PC-3 (cell line): ENCODE measurements at places on chromosomes 1 and 21. TPM values are rescaled to one million over a fixed set of nuclear protein-coding genes. Genes with fewer than 3 reads are reported as not detected.

FCGR2B gene
- total RNA-seq = not detected in 2 replicates

TMEM59 gene
- 71.5 and 133 TPM in 2 replicates for total RNA-seq

CFHR4 gene
- not detected in 2 replicates for total RNA-seq

SH3BP5L gene
- total RNA-seq = 63.5 and 70.6 TPM in 2 replicates

FCGR1A gene
- not detected in 2 replicates for total RNA-seq

GSTM5 gene
- not detected in 2 replicates for total RNA-seq

GJA5 gene
- 1.1 and 2.0 TPM in 2 replicates for total RNA-seq

S1PR1 gene
- total RNA-seq = 2.1 TPM in 2 replicates

CDA gene
- total RNA-seq = 30.3 and 36.3 TPM in 2 replicates

KCNH1 gene
- not detected in 2 replicates for total RNA-seq

DCST1 gene
- not detected in 2 replicates for total RNA-seq

C1orf21 gene
- total RNA-seq = 1.3 and 7.3 TPM in 2 replicates

CENPF gene
- 92.6 and 101 TPM in 2 replicates for total RNA-seq

FTCD gene
- 0.40 and 0.58 TPM in 2 replicates for total RNA-seq

C1orf87 gene
- total RNA-seq = not detected in 2 replicates

C1orf167 gene
- not detected in 2 replicates for total RNA-seq

GPR25 gene
- total RNA-seq = not detected in 2 replicates

ZBTB8A gene
- 1.7 and 3.5 TPM in 2 replicates for total RNA-seq

LEPR gene
- 0.46 TPM in 1 of 2 replicates, not detected in the other for total RNA-seq

HS2ST1 gene
- total RNA-seq = 13.8 and 15.3 TPM in 2 replicates

RHD gene
- total RNA-seq = not detected in 2 replicates

MATN1 gene
- total RNA-seq = 0.63 TPM in 1 of 2 replicates, not detected in the other

PBX1 gene
- total RNA-seq = 8.4 and 9.8 TPM in 2 replicates

RAVER2 gene
- 11.4 and 12.2 TPM in 2 replicates for total RNA-seq

HNRNPCL2 gene
- not detected in 2 replicates for total RNA-seq

ANGPTL7 gene
- total RNA-seq = not detected in 2 replicates

LRRC7 gene
- 0.04 TPM in 1 of 2 replicates, not detected in the other for total RNA-seq

VWA5B1 gene
- not detected in 2 replicates for total RNA-seq

HCRTR1 gene
- total RNA-seq = not detected in 2 replicates

FMO5 gene
- total RNA-seq = 2.8 and 3.2 TPM in 2 replicates

KRTAP19-1 gene
- not detected in 2 replicates for total RNA-seq

NAV1 gene
- 2.6 and 6.5 TPM in 2 replicates for total RNA-seq

UQCRHL gene
- total RNA-seq = 8.7 and 11.2 TPM in 2 replicates

VSIG8 gene
- 0.29 and 0.47 TPM in 2 replicates for total RNA-seq

NSL1 gene
- total RNA-seq = 37.3 and 56.1 TPM in 2 replicates

FYB2 gene
- total RNA-seq = not detected in 2 replicates

TMEM269 gene
- 0.11 TPM in 1 of 2 replicates, not detected in the other for total RNA-seq

ZBTB7B gene
- total RNA-seq = 39.7 and 59.1 TPM in 2 replicates

SYCP1 gene
- total RNA-seq = not detected in 2 replicates

KRTAP12-2 gene
- total RNA-seq = not detected in 2 replicates

SLAMF8 gene
- not detected in 2 replicates for total RNA-seq

TCP10L gene
- total RNA-seq = 0.23 and 2.1 TPM in 2 replicates

P3H1 gene
- 28.2 and 28.3 TPM in 2 replicates for total RNA-seq
